BE2C (cell line): ENCODE measurements at places on chromosomes 3 and 15.

GRCh38 chr3:38169027-38169317 is 3.6 kb downstream of the OXSR1 start:
- no peak for DNase-seq

DNA sequence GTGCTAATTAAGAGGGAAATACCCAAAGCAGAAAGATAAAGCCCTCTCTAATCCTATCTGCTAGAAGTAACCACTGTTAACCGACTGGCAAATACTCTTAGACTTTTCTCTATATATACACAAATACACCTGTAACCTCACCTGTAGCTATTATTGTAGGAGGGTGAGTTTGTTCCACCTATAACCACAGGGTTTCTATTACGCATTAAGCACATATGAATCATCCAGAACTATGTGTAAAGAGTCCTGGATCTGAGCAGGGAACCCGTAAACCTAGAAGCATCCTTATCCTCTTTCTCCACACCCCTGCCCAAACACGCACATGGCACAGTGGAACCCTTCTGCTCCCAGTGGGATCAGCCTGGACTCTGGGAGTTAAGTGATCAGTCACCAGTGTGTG is 172.8 kb upstream of the C2CD4B start:
- DNase-seq, result no peak

- DNase-seq, result peak; percentile 88
Observed at GRCh38 chr3:127786353-127787070, 35.8 kb downstream of the MGLL start.

GRCh38 chr15:88431441-88431840 is 35.7 kb downstream of the MRPL46 start:
- DNase-seq, result no peak

GRCh38 chr3:14516738-14517345 is 23.3 kb downstream of the GRIP2 start:
- no peak for DNase-seq

GRCh38 chr3:4416961-4417360 is 50.1 kb downstream of the SUMF1 start:
- peak; percentile 84 for DNase-seq

DNA sequence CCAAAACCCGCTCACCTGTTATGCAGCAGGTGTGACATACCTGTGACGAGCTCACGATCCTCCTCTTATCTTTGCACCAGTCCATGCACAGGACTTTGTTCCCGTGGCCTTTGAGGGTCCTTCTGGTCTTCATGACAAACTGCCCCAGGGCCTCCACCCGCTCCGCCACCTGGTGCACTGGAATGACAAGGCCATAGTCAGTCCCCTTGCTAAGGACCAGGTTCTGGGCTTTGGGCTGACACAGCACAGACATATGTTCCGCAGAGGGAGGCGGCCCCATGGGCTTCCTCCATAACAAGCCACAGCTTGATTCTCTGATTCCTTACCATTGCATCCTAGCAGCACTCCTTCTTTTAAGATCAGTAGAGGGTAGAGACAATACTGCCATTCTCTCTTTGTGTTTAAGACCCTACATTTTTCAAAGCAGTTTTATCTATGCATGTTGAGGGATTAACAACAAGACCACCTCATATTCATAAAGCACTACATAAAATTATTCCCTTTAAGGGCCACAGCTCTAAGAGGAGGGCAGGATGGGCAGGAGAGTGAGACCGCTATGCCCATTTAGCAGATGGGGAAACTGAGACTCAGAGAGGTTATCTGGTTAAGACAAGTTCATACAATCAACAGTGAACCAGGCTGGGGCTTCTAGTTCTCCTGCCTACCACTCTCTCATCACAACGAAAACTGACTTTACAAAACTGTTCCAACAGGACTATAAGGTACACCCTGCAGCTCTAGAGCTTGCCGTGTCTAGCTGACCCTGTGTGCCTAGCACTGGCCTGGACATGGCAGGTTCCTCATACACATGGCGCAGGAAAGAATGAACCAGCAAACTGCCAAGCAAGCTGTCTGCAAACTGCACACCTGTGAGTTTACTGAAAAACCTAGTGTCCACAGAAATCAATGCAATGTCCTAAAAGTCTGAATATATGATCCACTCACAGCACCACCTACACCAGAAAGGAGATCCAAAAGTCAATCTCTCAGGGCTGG is 37.0 kb downstream of the GNB5 start:
- no peak for DNase-seq

DNA sequence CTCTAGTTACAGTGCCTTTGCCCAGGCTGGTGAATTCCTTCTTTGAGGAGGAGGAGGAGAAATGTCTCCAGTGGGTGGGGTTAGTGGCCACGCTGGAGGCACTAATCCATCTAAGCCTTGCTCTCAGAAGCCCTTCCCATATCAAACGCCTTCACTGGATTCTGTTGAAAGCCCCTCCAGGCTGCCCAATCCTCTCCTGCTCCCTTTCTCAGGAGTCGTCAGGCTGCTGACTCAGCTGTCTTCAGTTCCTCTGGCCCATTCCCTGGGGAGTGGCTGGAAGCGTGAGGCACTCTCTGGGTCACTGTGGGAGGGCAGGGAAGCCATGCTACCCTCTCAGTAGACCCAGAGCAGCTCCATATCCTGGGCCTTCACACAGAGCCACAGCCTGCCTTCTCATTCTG is 2.7 kb downstream of the AP2M1 start:
- no peak for DNase-seq

DNA sequence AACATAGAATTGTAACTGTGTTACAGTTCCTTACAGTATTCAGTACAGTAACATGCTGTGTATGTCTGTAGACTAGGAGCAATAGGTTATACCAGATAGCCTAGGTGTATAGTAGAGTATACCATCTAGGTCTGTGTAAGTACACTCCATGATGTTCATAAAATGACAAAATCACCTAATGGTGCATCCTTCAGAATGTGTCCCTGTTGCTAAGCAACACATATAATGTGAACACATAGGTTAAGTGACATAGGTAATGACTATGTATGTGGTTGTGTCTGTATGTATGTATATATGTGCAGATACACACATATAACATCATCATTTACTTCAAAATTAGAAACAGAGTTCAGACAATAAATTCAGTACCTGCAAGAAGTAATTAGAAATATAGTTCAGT is 146.8 kb upstream of the GAP43 start:
- DNase-seq, result no peak

DNA sequence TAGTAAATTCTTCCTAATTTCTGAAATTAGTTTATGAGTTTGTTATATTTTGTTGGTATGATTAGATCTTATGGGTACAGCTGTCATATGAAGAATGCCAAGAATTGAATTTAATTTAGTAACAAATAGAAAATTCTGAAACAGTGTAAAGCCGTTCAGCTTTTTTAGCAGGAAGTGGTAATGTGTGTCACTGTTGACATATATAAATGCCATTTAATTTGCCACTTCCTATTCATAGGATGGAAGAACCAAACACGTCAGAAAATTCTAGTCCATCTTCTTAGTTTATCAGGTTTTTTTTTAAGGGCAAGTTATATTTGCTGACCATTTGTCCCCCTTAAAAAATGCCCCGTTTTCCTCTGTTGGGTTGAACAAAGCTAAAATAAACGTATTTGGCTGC is 43.0 kb downstream of the RAB8B start:
- DNase-seq, result no peak

DNA sequence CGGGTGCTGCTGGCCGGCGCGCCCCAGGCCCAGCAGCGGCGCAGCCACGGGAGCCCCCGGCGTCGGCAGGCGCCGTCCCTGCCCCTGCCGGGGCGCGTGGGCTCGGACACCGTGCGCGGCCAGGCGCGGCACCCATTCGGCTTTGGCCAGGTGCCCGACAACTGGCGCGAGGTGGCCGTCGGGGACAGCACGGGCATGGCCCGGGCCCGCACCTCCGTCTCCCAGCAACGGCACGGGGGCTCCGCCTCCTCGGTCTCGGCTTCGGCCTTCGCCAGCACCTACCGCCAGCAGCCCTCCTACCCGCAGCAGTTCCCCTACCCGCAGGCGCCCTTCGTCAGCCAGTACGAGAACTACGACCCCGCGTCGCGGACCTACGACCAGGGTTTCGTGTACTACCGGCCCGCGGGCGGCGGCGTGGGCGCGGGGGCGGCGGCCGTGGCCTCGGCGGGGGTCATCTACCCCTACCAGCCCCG is 777 bp downstream of the LOXL1 start:
- peak; percentile 70 for DNase-seq

DNA sequence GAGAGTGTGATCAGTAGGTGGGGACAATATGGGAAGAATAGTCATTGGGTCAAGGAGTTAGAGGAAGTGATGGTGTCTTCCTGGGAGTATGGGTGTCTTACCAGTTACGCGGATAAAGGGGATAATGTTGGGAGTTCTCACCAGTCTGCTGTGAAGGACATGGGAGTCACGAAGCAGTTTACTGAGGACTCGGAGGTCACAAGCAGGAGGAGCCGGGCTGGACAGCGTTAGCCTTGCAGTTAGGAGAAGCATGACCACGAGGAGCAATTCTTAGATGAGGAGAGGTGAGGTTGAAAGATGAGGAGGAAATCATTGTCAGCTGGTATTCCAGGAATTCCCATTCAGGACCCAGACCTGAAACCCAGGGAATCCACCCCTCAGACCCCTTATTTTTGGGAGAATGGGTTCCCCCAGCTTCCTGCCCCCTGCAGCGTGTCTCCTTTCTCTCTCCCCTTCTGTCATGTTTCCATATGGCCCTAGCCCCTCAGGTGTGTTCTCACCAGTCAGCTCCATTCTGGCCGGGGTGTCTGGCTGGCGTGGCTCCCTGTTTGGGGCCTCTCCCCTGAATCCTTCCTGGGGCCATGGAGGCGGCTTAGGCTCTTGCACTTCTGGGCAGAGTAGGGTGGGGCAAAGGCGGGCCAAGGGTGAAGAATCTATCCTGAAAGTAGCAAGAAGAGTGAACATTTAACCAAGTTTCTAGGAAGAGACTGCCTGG is 2.1 kb downstream of the THPO start:
- DNase-seq, result no peak

GRCh38 chr3:117820658-117821299 is 1111.2 kb downstream of the TUSC7 start:
- DNase-seq, result no peak

- peak; percentile 7 for DNase-seq
Observed at GRCh38 chr3:21484057-21484827, 266.8 kb downstream of the ZNF385D start.

DNA sequence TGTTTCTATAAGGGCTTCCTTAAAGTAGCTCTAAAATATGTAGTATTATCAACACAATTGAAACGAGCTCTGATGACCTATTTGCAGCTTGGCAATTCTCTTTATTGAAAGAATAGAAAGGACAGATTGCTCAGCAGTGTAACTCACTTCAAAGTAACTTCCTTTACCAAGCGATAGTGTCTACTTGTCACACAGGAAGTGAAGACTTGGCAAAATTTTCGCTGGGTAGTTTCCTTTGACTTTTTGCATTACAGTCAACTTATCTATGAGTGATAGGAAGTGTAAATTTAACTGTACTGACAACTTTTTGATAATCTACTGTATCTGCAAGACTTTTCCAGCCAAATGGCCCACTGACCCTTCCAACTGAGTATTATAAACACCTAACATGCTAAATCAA is 22.8 kb downstream of the SLC9A9 start:
- DNase-seq, result no peak

DNA sequence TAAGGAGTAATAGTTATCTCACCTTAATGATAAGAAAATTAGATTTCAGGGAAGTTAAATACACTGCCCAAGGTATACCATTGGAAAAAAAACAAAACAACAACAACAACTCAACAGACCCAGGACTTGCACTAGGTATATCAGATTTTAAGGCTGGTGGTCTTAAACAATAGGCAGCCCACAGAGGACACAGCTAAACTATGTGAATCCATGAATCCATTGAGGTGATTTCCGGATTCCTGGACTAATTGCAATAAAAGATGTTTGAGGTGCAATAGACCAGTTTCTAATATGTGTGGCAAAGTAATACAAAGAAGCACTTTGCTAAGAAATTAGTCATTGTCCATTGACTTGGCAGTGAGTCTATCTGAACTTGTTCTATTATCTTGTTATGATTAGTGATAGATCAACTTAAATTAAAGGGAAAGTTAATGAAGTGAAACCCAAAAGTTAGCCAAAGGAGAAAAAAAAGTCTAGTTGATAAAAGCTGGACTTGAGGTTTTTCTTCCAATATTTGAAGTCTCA is 60.9 kb upstream of the MAGI1 start:
- no peak for DNase-seq

DNA sequence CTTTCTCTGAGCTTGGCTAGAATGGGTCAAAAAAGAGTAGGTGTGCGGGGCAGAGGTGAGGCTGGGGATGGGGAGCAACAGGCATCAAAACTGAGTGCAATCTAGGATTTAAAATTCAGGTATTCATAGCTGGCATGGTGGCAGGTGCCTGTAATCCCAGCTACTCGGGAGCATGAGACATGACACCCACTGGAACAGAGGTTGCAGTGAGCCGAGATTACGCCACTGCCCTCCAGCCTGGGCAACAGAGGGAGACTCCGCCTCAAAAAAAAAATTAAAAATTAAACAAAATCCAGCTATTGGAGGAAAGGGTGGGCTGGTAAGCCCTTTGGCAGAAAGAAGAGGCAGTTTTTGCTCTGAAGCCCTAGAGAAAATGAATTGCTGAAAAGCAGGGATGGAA is 485.8 kb upstream of the PROK2 start:
- no peak for DNase-seq

- no peak for DNase-seq
Observed at GRCh38 chr3:28867836-28868235, 413.0 kb upstream of the RBMS3 start.

- DNase-seq, result no peak
Observed at GRCh38 chr3:43260412-43260811, 25.9 kb upstream of the SNRK start.

DNA sequence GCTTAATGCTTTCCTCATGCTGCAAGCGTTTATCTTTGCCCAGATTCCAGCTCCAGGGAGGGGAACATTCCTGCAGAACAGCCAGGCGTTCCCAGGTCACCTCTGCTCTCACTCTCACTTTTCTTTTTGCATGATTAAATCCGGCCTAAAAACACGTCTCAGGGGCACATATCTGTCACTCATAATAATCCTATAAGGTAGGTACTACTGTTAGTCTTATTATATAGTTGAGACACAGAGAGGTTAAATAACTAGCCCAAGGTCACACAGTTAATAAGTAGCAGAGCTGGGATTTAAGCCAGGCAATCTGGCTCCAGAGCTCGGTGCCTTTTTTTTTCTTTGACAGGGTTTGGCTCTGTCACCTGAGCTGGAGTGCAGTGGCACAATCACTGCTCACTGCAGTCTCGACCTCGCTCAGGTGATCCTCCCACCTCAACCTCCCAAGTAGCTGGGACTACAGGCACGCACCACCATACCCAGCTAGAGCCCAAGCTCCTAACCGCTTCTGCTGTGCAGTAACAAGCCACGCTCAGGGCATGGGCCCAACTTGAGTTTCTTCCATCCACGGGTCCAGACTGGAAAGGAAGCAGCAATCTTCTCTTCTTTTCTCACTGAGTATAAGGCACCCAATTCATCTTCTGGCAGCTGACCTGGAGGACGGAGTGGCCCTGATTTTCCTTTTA is 96.5 kb downstream of the LIPC start:
- no peak for DNase-seq

- no peak for DNase-seq
Observed at GRCh38 chr3:24614359-24614758, 119.7 kb upstream of the THRB start.

GRCh38 chr3:193574488-193575070 is 18.4 kb upstream of the OPA1 start:
- DNase-seq, result no peak

GRCh38 chr15:76974456-76975036 is 20.4 kb upstream of the PSTPIP1 start:
- no peak for DNase-seq

- DNase-seq, result no peak
Observed at GRCh38 chr3:193795062-193795690, 202.2 kb downstream of the OPA1 start.
